ENCODE measurements at places on chromosomes 3 and 15.

- DNase-seq = no peak
Measured at GRCh38 chr3:18585004-18585968, 160.1 kb upstream of the SATB1 start.

- no peak for DNase-seq
Measured at GRCh38 chr15:92473756-92474155, 80.1 kb downstream of the ST8SIA2 start.

- no peak for DNase-seq
Measured at GRCh38 chr15:25652704-25653103, 210.4 kb downstream of the ATP10A start.

DNA sequence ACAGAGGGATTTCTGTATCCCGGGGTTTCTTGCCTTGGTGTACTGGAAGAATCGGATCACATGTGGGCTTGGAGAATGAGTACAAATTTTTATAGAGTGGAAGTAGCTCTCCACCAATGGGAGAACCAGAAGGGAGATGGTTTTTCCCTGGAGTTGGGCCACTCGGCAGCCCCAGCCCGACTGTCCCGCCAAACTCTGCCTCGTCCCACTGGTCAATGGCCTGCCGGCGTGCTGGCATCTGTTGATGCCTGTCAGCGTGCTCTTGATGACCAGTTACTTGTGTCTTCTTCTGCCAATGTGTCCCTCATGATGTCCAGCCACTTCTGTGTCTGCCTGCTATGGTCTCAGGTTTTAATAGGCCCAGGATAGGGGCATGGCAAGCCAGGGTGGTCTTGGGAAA is 100.5 kb downstream of the CFAP44 start:
- no peak for DNase-seq

- no peak for DNase-seq
Measured at GRCh38 chr3:10443272-10444109, 61.9 kb downstream of the ATP2B2 start.

GRCh38 chr3:167835953-167836352 is 100.4 kb downstream of the SERPINI1 start:
- no peak for DNase-seq

DNA sequence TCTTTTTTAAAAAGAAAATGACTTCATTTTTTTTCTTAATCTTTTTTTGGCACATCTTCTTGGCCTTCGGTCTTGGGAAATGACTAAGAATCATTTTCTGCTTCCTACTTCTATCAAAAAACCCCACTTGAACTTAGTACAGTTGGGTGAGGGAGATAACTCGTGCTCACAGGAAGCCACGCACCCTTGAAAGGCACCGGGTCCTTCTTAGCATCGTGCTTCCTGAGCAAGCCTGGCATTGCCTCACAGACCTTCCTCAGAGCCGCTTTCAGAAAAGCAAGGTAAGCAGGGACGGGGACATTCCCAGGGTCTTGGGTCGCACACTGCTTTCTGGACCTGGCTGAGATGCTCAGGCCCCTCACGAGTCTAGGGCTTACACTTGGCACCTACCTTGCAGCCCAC is at the start of gene CCR4:
TSS of gene CCR4 (plus strand) at position 235 of the 402 bp plus-strand sequence. CDS start 1,779 bp downstream, outside the sequence.
- DNase-seq = peak; percentile 39

GRCh38 chr15:69834761-69835160 is 263.0 kb downstream of the TLE3 start:
- DNase-seq = no peak

GRCh38 chr15:82126346-82126745 is 80.5 kb upstream of the MEX3B start:
- no peak for DNase-seq

DNA sequence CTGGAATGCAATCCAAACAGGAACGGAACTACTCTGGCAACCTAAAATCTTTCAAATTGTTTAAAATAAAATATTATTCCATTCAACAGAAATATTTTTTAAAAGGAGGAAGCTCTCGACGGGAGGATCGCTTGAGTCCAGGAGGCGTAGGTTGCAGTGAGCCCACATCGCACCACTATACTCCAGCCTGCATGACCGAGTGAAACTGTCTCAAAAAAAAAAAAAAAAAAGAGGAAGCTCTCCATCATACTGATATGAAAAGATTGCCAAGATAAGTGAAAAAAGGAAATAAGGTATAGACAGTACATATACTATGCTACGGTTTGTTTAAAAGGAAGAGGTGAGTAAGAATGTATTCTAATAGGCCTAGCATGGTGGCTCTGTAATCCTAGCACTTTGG is 3.6 kb downstream of the RAD18 start:
- DNase-seq = no peak

GRCh38 chr3:54577313-54577712 is 350.5 kb downstream of the LRTM1 start:
- DNase-seq = no peak

DNA sequence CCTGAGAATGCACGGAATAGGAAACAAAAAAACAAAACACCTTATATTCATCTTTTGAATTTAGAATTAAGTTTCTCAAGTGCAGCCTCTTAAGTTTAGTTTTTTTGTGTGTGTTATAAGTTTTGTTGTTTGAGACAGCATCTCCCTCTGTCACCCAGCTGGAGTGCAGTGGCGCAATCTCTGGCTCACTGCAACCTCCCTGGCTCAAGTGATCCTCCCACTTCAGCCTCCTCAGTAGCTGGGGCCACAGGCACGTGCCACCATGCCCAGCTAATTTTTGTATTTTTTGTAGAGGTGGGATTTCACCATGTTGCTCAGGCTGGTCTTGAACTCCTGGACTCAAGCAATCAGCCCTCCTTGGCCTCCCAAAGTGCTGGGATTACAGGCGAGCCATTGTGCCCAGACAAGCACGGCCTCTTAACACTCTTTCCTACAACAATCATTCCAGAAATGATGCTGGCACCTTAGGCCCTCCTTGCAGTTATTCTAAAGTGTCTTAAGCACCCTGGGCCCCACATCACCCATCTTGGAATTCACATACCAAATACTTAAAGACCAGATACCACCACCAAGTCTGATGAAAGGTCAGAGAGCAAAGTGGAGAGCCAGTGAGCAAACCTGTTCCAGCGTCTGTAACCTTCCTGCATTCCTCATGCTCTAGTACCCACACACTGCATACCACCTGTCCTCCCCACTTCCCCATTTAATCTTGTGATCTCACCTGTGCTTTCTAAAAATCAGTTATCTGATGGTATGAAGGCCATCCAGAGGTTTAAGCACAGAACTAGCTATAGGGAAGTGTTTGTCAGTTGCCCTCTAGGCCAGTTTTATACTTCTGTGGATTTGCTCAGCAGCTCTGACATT is 6.9 kb upstream of the SPG11 start:
- no peak for DNase-seq

DNA sequence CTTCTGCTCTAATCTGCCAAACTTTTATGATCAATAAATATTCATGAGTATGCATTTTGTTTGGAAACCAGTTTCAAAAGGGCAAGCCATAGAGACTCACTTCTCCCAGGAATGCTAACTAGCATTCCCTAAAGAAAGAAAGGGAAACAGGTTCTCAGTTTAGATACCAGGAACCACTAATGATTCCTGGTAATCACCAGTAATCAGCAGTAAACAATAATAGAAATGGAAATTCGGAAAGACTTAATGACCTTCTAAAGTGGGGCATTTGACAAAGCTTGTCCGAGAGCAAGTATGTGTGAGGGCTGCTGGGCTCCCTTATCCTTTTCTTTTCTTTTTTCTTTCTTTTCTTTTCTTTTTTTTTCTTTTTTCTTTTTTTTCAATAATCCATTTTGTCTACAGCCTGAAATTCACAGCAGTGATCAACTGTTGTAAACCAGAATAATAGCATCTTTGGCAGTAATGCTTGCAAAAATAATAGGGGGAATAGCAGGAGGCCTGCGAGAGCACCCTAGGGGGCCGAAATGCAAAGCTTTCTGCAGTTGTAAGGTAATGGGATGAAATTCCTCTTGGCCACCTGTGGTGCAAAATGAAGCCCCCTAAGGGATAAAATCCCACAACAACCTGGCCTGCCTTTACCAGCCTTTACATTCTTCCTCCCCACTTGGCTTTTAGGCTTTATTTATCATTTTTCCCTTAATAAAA is 253.2 kb downstream of the ZPLD1 start:
- no peak for DNase-seq

GRCh38 chr15:60520825-60521368 is 42.0 kb upstream of the ICE2 start:
- peak; percentile 65 for DNase-seq

DNA sequence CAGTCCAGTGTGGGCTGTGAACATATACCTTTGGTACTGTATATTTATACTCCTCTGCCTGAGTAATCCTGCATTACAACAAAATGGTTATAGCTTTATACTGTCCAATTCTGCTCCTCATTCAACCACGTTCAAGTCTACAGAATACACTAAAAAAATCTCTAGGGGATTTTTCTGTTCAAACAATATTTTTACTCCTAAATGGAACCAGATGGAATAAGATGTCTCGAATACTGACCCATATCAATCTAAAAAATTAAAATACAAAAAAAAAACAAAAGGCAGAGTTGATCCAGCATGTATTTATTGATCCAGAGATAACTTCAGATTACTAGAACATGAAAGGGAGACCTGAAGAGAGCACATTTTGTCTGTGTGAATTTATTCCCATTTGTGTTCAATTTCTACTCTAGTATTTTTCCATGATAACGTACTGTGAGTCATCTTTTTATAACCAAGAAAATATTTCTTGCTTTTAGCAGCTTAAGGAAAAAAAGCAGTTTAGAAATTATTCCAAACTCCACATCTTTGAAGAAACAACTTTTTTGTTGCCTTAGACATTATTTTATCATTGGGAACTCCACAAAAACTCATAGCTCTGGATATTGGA is 910.7 kb downstream of the TBL1XR1 start:
- DNase-seq = no peak

GRCh38 chr3:170010498-170010897 is 27.3 kb upstream of the GPR160 start:
- no peak for DNase-seq

GRCh38 chr3:13769422-13769821 is 110.4 kb downstream of the WNT7A start:
- DNase-seq = no peak

- DNase-seq = no peak
Measured at GRCh38 chr3:77096966-77097890, 57.3 kb downstream of the ROBO2 start.

DNA sequence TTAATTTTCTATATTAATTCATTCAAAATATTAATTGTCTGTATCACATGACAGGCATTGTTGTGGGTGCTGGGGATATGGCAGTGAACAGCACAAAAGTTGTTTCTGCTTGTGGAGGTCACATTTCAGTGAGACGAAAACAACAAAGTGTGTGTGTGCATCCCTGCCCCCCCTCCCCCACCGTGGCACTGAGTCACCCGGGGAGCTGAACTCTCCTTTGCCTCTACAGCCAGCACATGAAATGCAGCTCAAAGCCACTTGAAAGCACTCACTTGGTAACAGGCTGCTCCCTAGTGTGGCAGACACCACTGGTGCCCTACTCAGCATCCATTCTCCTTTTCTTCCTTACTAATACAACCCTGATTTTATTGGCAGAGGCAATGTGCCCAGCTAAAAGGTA is 16.9 kb upstream of the SCAMP5 start:
- no peak for DNase-seq

- no peak for DNase-seq
Measured at GRCh38 chr3:57872606-57873005, 116.5 kb downstream of the SLMAP start.

GRCh38 chr15:45906230-45906629 is 271.4 kb downstream of the SQOR start:
- DNase-seq = no peak

DNA sequence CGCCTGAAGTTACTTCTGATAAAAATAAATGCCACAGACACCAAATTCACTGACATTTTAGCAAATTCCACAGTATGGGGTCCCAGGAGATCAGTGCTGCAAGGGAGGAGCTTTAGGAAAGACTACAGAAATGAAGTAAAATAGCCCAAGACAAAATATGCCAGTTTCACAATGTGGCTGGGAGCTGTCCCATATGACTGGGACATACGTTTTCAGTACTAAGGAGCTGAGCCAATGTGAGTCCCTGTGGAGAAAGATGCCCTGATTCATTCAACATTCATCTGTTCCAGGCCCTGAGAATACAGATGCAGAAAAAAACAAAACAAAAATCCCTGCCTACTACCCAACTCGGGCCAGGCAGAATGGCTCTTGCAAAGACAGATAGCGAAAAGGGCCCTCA is 63.4 kb upstream of the FAM174B start:
- DNase-seq = no peak

GRCh38 chr15:66156310-66156975 is 97.1 kb downstream of the MEGF11 start:
- DNase-seq = no peak

GRCh38 chr3:180188512-180189309 is 152.0 kb upstream of the PEX5L start:
- DNase-seq = no peak
